NCI-H2029 (cell line): ENCODE measurements at places on chromosomes 2 and 18.

GRCh38 chr2:66929632-66930338, 467.3 kb upstream of the ETAA1 start:
- no peak for DNase-seq

DNA sequence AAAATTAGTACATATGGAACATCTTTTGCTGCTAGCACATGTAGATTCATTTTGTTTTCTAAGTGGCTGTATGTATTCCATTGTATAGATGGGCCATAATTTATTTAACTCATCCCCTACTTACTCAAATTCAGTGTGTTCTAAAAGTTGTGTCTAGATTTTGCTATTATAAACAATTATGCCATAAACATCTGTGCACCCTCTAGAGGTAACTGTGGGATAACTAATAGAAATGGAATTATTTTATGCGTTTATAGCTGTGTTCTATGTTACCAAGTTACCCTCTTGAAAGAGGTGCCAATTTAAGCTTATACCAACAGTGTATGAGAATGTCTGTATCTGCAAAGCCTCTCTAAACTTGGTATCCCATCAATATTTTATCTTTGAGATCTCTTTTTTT, 100.4 kb downstream of the MMADHC start:
- DNase-seq = no peak

- no peak for DNase-seq
These were observed 101.2 kb downstream of the KCTD18 start for GRCh38 chr2:200408428-200409316.

DNA sequence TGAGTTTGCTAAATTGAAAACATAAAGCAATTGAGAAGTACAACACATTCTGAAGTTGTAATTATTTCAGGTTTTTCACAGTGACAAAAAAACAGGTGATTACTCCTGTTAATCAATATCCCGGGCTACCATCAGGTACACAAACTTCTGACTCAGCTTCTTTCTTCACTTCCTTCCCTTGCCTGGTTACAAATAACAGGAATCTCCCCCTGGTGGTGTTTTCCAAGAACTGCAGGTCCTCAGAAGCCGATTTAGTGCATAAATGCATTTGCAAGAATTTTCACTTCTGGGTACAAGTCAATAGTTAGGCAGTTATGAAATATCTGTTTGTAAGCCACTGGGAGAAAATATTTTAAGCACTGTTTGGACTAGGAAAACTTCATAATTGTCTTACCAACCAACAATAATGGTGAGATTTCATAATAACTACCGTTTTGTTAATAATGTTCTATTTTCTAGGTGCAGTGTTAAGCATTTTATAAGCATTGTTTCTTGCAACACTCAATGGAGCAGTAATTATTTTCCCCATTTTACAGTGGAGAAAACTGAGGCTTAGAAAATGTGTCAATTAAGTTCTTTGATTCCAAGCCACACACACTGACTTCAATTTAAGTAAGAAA, 12.4 kb upstream of the GMCL1 start:
- DNase-seq = peak; percentile 50

- no peak for DNase-seq
These were observed 23.9 kb downstream of the PTPRM start for GRCh38 chr18:7590826-7591560.

- DNase-seq = no peak
These were observed 128.4 kb downstream of the INO80D start for GRCh38 chr2:205957452-205958154.

GRCh38 chr2:142601794-142602193, 275.7 kb upstream of the KYNU start:
- no peak for DNase-seq

DNA sequence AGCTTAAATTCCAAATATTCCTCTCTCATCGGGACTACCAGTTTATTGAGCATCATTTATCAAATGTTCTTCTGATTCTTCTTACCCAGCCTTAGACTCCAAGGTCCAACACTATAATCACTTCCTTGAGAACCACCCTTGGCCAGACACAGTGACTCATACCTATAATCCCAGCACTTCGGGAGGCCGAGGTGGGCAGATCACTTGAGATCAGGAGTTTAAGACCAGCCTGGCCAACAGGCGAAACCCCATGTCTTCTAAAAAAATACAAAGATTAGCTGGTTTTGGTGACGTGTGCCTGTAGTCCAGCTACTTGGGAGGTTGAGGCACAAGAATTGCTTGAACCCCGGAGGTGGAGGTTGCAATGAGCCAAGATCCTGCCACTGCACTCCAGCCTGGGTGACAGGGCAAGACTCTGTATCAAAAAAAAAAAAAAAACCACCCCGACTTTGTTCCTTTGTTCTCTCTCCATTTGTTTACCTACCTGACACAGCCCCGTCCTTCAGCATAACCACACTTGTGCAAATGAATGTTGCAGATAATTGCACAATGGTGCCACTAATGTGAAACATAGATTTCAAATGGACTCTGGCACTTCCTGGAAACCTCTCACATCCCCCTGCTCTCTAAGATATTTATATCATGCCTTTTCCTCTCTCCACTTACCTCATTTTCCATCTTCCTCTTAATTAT, 38.9 kb upstream of the LPIN2 start:
- DNase-seq = peak; percentile 38

GRCh38 chr2:212554233-212554632, 15.6 kb upstream of the ERBB4 start:
- DNase-seq = no peak

GRCh38 chr2:9145109-9145751, 61.4 kb upstream of the ASAP2 start:
- no peak for DNase-seq

- peak; percentile 36 for DNase-seq
These were observed 27.2 kb downstream of the PPP3R1 start for GRCh38 chr2:68225119-68225632.

DNA sequence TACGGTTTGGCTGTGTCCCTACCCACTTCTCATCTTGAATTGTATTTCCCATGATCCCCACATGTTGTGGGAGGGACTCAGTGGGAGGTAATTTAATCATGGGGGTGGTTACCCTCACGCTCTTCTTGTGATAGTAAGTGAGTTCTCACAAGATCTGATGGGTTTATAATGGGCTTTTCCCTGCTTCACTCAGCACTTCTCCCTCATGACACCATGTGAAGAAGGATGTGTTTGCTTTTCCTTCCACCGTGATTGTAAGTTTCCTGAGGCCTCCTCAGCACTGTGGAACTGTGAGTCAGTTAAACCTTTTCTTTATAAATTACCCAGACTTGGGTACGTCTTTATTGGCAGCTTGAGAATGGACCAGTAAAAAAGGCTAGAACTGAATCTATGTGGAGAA, 750.0 kb upstream of the ID2 start:
- DNase-seq = no peak

DNA sequence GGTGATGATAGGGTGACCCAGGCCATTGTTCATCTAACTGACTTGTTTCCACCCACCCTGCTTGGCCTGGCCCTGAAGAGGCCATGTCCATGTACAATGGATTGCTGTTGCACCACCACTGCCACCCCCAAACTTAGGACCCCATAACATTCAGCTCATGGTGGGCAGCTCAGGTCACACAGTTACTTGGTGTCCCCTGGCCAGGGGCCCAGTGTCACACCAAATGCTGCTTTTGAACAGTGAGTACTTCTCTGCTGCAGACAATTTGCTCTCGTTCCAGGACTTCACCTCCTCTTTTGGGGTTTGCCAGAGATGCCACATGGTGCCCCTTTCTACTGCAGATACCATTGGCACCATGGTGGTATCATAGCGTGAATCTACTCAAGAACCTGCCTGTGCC, 11.7 kb downstream of the MAB21L4 start:
- no peak for DNase-seq

DNA sequence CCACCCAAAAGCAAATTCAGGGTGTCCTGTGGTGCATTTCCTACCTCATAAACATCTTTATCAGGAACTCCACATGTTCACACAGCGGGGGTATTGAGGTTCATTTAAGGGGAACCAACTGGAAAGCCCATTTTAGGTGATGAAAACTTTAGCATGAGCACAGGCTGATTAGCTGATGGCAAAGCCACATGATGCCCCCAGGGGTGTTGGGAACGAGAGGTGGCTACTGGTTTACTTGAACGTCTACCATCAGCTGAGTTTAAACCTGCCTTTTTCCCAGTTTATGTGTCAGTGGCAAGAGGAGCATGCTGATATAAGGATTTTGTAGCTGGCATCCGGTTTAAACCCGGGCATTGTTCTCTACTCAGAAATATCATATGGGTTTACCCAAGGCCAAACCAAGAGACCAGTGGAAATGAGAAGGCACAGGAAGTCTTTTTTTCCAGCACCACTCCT, 54.5 kb upstream of the UPP2 start:
- DNase-seq = no peak

DNA sequence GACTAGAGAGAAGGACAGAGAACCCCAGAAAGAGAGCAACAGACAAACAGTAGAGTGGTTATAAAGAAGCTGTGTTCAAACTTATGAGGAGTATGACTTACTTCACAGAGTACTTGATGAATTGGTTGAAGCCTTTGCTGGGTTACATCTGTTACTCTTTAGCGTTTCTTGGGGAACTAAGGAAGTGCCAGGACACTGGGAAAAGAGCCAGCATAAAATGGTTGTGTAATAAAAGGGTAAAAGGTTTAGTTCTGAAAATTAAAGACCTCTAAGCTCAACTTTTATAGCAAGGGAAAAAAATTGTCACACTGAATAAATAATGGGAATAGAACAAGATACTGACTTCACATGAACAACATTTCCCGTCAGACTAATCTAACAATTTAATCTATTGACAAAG, 17.0 kb upstream of the STAT4 start:
- no peak for DNase-seq

DNA sequence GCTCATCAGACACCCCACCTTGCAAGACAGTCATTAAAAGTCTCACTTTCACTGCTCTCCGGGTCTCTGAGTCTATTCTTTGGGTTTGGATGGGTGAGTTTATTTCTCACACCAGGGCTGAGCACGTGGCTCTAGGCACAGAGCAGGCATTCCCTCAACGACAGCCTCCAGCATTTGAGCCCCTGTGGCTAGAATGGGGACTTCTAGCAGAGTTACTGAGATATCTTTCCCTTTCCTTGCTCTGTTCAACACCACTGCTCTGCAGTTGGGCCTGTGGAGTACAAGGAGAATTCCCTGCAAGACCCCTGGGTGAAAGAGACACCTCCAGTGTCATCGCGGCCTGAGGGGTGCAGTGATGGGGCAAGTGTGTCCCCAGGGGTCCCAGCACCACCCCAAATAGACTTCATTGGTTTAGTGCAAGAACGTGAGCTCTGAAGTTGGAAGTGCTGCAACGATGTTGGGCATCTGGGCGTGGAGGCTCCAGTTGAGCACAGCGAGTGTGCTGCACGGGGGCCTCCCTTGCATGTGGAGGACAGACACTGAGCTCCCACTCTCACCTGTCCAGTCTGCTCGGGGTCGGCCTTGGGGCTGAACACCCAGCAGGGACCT, 184.1 kb upstream of the HS6ST1 start:
- DNase-seq = no peak

DNA sequence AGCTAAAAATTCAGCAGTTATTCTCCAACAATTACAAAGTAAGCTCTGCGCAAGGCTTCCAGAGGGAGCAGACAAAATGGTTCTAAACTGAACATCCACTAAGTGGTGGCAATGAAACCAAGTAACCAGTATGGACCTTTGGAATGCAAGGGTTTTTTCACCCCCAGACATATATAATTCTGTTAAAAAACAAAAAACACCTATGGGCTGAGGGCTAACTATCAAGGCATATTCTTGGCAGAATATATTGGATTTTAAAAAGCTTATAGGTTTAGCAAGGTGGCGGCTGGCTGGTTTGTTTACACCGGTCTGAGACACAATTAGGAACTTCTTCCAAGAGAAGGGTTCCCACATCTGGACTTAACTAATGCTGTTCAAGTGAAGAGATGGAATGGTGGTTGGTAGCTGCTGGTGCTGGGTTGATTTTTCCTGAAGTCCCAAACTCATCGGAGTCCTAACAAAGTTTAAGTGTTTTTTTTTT, 2.8 kb downstream of the ZFP36L2 start:
- no peak for DNase-seq

DNA sequence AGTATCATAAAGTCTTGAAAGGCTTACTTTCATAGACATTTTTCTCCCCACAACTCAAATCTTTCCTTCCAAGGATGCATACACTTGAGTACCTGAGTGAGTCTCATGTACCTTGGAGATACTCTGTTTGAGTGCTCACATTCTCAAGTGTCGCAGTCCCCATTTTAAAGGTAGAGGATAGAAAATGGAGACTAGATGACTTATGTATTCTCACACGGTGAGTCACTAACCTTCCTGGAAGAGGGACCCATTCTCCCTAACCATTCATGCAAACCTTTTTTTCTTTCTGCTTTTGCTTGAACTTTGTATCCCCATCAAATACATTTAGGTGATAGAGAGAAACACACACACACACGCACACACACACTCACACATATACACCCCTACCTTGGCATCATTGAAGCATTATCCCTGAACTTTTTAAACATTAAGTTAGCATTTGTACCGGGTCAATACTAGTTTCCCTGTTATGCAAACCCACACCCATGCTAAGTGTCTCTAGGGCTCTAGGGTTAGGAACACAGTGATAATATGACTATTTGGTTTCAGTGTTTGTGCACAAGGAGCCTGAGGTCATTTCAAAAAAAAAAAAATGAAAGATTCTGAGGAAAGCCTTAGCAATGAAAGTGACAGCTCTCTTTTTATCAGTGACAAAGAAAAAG, 236.2 kb downstream of the IKZF2 start:
- no peak for DNase-seq

DNA sequence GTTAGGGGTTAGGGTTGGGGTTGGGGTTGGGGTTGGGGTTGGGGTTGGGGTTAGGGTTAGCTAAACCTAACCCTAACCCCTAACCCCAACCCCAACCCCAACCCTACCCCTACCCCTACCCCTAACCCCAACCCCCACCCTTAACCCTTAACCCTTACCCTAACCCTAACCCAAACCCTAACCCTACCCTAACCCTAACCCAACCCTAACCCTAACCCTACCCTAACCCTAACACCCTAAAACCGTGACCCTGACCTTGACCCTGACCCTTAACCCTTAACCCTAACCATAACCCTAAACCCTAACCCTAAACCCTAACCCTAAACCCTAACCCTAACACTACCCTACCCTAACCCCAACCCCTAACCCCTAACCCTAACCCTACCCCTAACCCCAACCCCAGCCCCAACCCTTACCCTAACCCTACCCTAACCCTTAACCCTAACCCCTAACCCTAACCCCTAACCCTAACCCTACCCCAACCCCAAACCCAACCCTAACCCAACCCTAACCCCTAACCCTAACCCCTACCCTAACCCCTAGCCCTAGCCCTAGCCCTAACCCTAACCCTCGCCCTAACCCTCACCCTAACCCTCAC, 24.1 kb upstream of the RABL2A start:
- no peak for DNase-seq

- peak; percentile 18 for DNase-seq
These were observed 33.7 kb upstream of the C18orf32 start for GRCh38 chr18:49520661-49521145.

GRCh38 chr18:32695534-32695933, 77.3 kb downstream of the KLHL14 start:
- DNase-seq = no peak

GRCh38 chr2:161238265-161238559, 70.0 kb upstream of the PSMD14 start:
- no peak for DNase-seq
